ENCODE measurements at places on chromosomes 4 and X. TPM values are rescaled to one million over a fixed set of nuclear protein-coding genes. Genes with fewer than 3 reads are reported as not detected.

The PLP1 gene
- not detected for total RNA-seq

The NUP62CL gene
- total RNA-seq: not detected

DNA sequence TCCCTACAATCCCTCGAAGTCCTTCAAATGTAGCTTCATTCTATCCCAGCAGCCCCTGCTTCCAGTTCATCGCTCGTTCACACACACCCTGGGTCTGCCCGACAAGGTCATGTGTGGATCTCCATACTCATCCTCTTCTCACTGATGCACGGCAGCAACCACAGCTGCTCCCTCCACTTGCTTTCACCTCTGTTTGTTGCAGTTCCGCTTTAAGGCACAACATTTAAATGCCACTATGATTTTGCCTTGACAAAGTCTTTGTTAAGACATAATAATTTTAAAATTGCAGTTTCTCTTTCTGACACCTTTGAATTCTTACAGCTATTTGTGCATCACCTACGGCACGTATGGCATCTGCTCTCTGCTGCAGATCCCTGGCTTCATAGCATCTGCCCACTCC, 1.8 kb downstream of the ODAPH start:
- DNase-seq: no peak

DNA sequence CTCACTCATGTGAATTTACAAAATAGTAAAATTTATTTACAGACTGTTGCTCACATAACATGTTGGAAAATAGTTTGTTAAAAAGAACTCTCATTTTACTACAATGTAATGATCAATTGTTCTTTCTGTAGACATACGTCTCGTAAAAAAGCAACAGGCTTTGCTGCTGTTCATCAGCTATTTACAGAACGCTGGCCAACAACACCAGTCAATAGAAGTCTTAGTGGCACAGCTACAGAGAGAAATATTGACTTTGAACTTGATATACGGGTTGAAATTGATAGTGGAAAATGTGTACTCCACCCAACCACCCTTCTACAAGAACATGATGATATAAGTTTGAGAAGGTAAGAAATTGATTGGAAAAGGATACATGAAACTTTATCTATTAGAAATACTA, 47.6 kb upstream of the ADAD1 start:
- DNase-seq: no peak
